Stimulated activated CD8-positive, alpha-beta memory T cell treated with anti-CD3 and anti-CD28 coated beads, Interleukin-12 subunit alpha, Interleukin-12 subunit beta, amount 100 ng/mL, for 4 hours (primary cell): ENCODE measurements at places on chromosomes 7 and 10.

- DNase-seq, result no peak
These were observed 137.4 kb upstream of the SEMA3D start for GRCh38 chr7:85324145-85324799.

- no peak for DNase-seq
These were observed 13.3 kb downstream of the AKR1E2 start for GRCh38 chr10:4839353-4839752.

- no peak for DNase-seq
These were observed 3.2 kb downstream of the SLC35B4 start for GRCh38 chr7:134313543-134313942.

DNA sequence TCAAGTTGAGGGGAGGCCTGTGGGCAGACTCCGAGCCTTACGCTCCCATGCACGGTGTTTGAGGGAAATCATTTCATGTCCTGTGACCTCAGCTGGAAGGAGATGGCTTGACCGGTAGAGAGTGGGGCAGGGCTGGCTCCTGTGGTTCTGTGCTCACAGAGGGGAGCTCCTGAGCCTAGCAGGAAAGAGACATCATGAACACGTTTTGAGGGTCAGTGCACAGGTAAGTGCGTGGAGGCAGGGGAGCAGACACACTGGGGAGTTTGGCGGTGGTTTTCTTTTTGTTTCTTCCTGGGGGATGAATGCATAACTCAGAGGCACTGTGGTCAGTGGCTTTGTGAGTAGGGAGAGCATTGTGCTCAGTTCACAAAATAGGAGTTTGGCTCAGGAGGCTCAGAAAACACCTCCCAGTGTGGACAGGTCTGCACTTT lies 22.5 kb downstream of the ADCY1 start:
- DNase-seq, result no peak

GRCh38 chr7:67716729-67717128 lies 720.1 kb downstream of the TYW1 start:
- no peak for DNase-seq

- no peak for DNase-seq
These were observed 670.1 kb upstream of the LRRN3 start for GRCh38 chr7:110420788-110421187.

DNA sequence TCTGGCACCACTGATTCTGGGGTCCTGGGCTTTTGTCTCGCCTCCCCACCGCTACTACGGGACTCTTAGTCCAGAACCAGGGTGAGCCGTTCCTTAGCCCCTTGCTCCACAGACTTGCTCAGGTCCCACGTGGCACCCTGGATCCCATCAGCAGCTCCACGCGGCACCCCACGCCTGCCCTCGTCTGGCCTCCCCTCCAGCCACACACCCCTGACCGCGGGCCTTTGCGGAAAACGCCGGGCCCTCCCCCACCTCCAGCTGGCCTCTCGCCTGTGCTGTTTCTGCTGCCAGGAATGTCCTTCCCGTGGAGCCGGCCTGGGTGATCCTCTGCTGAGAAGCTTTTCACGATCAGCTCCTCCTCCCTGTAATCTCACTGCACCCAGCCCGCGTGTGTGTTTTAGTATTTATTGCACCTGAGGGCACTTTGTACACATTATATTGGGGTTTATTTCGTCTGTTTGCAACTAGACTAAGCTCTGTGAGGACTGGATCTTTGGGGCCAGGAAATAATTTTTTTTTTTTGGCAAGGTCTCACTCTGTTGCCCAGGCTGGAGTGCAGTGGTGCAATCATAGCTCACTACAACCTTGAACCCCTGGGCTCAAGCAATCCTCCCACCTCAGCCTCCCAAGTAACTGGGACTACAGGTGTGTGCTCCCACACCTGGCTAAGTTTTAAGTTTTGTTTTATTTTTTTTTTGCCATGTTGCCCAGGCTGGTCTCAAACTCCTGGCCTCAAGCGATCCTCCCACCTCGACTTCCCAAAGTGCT lies 10.5 kb upstream of the TTYH3 start:
- DNase-seq, result no peak

DNA sequence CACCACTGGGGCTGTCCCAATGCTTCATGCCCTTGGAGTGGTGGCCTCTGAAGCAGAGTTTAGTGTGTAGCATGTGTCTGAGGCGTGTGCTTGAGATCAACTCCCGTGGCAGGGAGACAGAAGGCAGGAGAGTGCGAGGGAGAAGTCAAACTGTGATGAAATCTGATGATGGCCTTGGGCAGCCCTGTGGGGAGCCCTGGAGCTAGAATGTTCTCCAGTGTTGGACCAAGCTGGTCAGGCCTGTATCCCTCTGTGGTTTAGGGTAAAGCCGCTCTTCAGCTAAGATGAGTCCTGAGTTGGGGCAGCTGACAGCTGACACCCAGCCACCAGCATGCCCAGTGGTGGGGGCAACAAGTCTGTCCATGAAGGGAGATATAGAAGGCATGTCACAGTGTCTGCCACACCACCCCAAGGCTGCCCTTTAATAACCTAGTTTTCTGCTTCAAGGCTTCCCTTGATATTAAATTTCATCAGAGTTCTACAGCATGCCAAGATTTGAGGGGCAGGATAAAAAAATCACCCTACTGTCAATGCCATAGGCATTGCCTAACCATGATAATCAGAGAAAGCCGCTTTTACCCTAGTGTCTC lies 170.5 kb upstream of the SVIL start:
- no peak for DNase-seq

DNA sequence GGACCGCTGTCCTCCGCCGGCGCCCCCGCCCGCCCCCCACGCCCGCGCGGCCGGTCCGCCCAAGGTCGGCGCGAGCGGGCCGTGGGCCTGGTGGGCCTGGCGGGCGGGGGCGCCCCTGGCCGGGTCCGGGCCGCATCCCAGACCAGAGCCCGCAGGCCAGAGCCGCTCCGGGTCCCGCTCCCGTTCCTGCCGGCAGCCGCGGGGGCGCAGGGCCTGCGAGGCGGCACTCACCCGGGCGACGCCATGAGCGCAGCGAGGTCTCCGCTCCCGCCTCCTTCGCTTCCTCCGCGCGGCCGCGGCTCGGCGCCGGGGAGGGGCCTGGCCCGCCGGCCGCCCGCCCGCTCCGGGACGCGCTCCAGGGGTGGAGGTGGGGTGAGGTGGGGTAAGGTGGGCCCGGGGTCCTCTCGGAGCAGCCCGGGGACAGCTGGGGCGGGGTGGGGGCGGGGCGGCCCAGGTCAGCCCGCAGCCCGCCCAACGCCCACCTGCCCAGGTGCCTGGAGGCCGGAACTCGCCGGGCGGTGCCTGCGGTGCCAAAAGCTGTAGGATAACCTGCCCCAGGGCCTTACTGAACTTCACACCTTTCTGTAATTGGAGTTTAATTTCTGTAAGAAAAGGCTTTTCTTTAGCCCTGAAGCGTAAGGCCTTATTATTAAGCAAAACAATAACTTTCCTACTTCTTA lies at the start of gene URGCP:
Gene URGCP, minus strand, starts transcription at position 266 of the 680 bp plus-strand sequence. Its CDS starts 21 bp downstream, at position 245.
- peak; percentile 32 for DNase-seq

DNA sequence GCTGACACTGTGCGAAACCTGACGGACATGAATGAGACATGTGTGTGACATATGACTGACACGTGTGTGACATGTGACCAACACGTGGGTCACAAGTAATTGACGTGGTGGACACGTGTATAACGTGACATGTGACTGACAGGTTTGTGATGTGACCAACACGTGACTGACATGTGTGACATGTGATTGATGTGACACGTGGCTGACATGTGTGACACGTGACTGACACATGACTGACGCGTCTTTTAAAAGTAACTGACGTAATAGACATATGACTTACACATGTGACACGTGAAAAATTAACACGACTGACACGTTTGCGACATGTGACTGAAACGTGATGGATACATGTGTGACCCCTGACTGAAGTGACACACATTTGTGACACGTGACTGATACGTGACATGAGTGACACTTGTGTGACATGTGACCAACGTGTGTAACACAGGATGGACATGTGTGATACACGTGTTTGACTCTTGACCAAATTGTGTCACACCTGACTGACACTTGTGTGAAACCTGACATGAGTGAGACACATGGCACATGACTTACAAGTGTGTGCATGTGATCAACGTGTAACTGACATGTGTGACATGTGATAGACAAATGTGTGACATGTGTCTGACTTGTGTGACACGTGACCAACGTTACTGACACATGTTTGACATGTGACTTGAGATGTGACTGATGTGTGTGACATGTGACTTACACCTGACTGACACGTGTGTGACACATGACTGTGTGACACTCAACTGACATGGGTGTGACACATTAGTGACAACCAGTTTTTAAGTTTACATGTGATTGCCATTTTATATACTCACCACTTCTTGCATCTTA lies 56.9 kb downstream of the ZNF92 start:
- DNase-seq, result no peak

DNA sequence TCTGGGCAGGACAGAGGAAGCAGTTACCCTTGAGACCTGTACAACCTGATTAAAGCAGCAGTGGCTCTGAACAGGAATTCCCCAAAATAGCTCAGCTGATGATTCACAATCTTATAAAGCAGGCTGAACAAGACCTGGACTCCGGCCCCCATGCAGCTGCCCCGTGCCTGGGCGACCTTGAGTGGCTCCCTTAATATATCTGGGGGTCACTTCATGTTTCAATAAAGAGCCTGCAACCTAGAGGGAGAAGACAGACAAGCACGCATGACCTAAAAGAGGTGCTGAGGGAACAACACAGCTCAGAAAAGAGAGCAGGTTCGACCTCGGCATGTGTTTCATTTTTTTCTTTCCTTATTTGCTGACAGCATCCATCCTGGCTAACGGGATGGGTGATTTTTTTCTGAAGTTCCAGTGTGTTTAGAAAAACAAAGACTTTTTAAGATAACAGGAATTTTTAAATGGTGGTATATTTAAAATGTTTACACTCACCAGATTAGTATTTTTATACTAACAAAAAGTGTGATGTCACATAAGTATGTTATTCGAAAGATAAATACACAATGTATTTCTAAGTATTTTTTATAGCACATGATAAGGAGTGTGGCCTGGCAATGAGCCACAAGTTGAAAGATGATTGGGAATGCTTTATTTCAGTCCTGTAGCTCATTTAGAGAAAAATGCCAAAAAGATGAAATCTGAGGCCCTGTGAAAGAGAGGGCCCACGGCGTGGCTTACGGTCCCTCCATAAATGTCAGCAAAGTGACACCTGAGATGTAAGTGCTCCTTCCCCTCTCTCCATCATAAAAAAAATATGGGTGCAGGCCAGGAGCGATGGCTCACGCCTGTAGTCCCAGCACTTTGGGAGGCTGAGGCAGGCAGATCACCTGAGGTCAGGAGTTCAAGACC lies 161.3 kb downstream of the SLIT1 start:
- no peak for DNase-seq

DNA sequence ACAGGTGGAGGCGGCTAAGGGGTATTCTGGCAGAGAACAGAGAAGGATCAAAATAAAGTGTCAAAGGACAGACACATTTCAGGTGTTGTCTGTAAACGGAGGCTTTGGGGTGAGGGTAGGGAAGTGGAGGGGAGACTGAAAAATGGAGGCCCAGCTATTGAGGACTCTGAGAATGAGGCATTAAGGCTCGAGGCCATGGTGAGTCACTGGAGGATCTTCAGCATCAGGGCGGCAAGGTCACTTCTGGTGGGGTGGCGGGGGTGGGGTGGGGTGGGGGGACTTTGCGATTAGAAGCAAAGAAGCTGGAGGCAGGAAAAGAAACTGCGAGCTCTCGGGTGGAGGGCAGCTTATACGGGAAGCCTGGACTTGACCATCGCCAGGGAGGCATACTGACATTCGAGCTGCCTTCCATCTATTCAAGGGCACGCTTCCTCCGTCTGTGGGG lies 58.4 kb upstream of the PCGF5 start:
- DNase-seq, result no peak

GRCh38 chr7:64849250-64849923 lies 53.7 kb upstream of the ZNF273 start:
- DNase-seq, result no peak

- no peak for DNase-seq
These were observed 168.9 kb downstream of the KCND2 start for GRCh38 chr7:120441850-120442249.

DNA sequence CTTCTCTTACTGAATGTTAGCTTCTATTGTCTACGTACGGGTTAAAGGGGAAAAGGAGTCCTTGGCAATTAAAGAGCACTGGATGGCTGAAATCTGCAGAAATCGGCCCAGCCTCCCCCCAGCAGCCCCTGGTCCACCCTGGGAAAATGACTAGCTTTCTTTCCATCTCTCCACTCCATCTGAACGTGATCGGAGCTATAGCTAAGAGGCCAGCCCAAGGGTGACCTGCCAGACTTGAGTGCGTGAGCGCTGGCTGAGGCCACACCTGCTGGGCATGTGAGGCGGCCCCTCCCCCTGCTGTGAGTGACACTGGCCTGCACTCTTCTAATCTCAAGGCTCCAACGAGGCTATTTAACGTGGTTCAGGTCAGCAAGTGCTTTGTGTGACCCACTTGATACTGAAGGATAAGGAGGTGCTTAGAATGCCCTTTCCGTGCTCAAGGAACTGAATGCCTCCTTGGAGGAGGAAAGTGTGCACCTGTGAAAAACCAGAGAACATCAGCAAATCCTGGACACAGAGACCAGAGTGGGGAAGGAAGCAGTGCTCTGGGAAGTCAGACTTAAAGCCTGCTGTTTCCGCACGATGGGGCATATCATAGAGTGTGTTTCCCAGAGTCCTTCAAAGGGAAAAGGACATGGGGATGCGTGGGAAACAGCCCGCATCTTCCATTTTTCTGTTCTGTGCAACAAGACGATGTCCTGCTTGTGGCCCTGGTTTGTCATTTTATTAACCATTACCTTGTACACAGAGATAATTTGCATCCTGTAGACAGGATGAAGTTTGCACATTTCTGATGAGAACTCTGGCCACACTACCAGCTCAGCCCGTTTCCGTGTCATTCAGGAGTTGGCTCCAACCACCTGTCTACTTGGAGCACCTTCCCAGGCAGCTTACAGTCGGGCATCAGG lies 12.5 kb upstream of the MNX1 start:
- DNase-seq, result no peak

DNA sequence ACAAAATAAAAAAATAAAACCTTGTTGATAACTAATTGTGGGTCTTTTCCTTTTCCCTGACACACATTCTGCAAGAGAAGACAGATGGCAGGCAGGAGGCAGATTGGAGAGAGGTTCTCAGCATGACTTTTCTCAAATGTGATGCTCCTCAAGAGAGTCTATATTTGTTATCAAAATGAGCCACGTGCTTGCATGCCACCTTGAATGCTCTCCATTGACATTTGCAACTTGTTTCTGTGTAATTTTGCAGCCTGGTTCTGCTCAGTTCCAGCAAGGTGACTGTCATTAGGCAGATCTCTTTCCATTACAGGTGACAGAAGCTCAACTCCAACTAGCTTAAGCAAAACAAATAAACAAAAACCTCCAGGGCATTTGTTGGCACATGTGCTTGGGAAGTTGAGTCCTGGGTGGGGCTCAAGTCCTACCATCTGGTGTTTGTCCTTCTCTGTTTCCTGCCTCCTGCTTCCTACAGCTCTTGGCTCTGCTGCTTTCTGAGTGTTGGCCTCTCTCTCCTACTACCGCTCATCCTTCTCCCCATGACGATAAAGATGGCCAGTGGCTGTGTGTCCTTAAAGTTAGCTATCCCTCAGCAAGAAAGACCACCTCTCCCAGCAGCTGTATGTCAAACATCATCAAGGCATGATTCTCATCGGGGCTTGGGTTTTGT lies 56.7 kb downstream of the GRK5 start:
- DNase-seq, result no peak

GRCh38 chr10:119306514-119306951 lies 99.2 kb downstream of the GRK5 start:
- peak; percentile 48 for DNase-seq
